ENCODE measurements at places on chromosomes 5 and 9. TPM values are rescaled to one million over a fixed set of nuclear protein-coding genes. Genes with fewer than 3 reads are reported as not detected.

GRCh38 chr9:95785209-95785608 is 90.3 kb upstream of the ERCC6L2 start:
- H3K27me3 ChIP-seq, result no peaks in the 10 kb centered on the region
- H3K4me3 ChIP-seq, result no peak overlapping the region
- no peak for DNase-seq
- no peak overlapping the region for H3K27ac ChIP-seq

GABRB2 gene
- total RNA-seq, result 5.6 TPM

SPINK7 gene
- total RNA-seq, result not detected

DNA sequence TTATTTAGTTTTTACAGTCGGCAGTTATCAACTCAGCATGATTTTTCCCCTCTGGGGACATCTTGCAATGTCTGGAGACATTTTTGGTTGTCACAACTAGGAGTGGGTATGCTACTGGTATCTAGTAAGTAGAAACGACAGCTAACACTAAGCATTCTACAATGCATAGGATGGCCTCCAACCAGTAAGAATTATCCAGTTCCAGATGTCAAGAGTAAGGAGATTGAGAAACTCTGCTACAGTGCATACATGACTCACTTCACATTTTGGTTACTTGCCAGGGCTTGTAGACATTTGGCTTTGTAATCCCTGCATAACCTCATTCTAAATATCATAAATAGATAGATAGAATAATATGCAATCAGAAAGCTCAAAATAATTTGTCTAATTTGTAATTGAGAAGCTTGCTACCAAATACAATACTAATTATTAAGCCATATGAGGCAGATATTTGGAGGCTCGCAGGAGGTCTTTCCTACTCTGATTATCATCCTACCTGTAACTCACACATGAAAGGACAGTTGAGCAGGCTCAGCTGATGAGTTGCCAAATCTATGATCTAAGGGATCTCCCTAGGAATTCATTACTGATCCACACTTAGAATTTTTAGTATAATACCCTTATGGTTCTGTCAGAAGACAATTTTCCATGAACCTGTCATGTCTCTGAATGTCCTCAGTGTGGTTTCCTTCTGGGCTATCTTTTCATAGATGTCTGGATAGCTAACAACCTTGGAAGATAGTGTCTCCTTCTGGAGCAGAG is 346.9 kb upstream of the TLE4 start:
- no peaks in the 10 kb centered on the region for H3K27me3 ChIP-seq
- H3K27ac ChIP-seq, result no peak overlapping the region
- no peaks in the 10 kb centered on the region for H3K4me1 ChIP-seq
- no peak for DNase-seq

DNA sequence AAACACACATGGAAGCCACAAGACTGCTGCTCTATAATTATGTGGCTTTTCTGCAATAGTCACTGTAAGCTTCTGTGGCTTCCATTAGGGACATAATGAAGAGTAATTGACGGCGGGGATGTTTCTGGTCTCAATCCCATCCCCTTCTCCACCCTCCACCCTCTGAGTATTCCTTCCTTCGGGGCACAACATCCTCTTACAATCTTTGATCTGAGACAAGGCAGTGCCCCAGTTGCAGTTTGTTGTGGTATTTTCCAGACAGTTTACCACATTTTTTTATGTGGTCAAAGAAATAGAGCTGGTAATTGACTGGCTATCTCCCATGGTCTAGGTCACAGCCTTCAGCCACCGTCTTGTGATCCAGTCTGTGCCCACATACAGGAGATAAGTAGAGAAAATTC is 277.7 kb downstream of the NR2F1-AS1 start:
- H3K27ac ChIP-seq, result no peak overlapping the region
- no peak for DNase-seq
- no peak overlapping the region for H3K4me3 ChIP-seq
- no peaks in the 10 kb centered on the region for H3K4me1 ChIP-seq
- no peaks in the 10 kb centered on the region for H3K36me3 ChIP-seq
- H3K27me3 ChIP-seq, result no peaks in the 10 kb centered on the region

DNA sequence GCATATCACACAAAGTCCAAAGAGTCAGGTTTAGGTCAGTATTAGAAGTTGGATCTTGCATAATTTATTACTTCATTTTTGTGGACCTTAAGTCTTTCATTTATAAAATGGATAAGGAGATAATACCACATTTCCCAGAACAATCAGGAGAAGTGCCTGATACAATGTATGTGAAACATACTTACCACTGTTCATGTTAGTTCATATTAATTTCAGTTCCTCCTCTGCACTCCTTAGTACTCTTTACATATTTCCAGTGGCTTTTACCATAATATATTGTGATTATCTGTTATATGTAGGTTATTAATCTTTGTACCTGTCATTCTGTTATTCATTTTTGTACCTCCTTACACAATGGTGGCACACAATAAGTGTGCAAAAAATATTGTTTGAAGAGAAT is 214.4 kb downstream of the ARL15 start:
- no peaks in the 10 kb centered on the region for H3K36me3 ChIP-seq
- H3K4me1 ChIP-seq, result no peaks in the 10 kb centered on the region
- H3K27ac ChIP-seq, result no peak overlapping the region
- no peak for DNase-seq
- no peaks in the 10 kb centered on the region for H3K27me3 ChIP-seq

GRCh38 chr5:14869668-14870164 is 1.9 kb downstream of the ANKH start:
- no peaks in the 10 kb centered on the region for H3K36me3 ChIP-seq
- DNase-seq, result no peak
- no peak overlapping the region for H3K4me3 ChIP-seq
- H3K27ac ChIP-seq, result no peak overlapping the region

MYO10 gene
- 38.9 TPM for total RNA-seq

DNA sequence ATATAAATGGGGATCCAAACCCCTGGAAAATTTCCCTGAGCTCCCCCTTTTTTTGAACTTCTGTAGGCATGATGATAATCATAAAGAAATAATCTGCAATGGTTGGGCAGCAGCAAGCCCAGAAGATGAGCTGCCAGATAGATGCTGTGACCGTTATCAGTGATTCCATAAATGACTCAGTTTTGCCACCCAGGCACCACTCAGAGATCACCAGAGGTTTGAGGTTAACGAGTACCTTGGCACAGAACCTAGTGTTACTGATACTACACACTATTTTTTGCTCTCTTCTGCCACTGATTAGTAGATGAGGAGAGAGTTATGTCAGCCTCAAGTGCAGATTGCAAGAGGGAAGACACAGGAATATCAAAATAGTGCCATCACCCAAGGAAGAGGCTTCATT is 199.3 kb upstream of the PTGER4 start:
- DNase-seq, result no peak
- no peak overlapping the region for H3K27ac ChIP-seq
- no peak overlapping the region for H3K4me3 ChIP-seq

DNA sequence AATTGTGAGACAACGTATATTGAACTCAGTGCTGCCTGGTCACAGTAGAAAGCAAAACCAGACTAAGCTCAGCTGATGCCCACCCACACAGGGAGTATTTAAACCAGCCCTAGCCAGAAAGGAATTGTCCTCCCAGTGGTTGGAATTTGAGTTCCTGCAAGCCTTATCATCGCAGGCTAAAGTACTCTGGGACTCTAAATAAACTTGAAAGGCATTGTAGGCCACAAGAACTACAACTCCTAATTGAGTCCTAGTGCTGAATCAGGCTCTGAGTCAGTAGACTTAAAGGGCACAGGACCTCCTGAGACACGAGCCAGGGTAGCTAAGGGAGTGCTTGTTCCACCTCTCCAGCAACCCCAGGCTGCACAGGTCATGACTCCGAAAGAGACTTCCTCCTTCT is 171.4 kb downstream of the MCTP1 start:
- no peaks in the 10 kb centered on the region for H3K4me1 ChIP-seq
- no peaks in the 10 kb centered on the region for H3K27me3 ChIP-seq
- H3K36me3 ChIP-seq, result no peaks in the 10 kb centered on the region
- no peak for DNase-seq
- H3K4me3 ChIP-seq, result no peak overlapping the region

GRCh38 chr5:110441035-110441434 is 285.4 kb downstream of the TMEM232 start:
- no peaks in the 10 kb centered on the region for H3K36me3 ChIP-seq
- H3K4me3 ChIP-seq, result no peak overlapping the region
- no peaks in the 10 kb centered on the region for H3K27me3 ChIP-seq
- H3K27ac ChIP-seq, result no peak overlapping the region
- H3K4me1 ChIP-seq, result peaks cover 14% of the 10 kb centered on the region

DNA sequence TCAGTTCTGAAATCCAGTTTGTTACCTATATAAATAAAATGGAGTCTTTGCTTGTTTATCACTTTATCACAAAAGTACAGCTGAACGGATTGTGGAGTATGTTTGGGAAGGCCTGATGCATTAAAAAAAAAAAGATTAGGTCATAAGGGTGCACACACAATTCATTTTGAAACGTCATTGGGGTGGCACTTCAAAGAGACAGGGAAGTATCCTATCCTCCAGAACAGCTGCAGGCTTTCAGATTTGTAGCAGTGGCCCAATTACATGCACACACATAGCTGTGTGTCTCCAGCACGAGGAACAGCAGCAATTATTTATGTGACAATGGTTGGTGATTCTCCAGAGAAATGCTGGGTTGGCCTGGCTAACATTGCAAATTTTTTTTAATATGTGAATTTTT is 46.8 kb upstream of the FER start:
- H3K36me3 ChIP-seq, result no peaks in the 10 kb centered on the region
- no peaks in the 10 kb centered on the region for H3K4me1 ChIP-seq
- no peaks in the 10 kb centered on the region for H3K27me3 ChIP-seq

DNA sequence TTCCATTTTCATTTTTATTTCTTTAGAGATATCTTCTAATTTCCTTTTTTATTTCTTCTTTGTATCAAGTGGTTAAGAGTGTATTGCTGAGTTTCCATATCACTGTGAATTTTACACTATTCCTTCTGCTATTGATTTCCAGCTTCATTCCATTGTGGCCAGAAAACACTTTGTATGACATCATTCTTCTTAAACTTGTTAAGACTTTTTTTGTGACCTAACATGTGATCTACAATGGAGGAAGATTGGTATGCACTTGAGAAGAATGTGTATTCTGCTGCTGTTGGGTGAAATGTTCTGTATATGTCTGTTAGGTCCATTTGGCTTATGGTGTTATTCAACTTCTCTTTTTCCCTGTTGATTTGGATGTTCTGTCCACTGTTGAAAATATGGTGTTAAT is 274.2 kb upstream of the PUM3 start:
- H3K27me3 ChIP-seq, result no peaks in the 10 kb centered on the region
- no peak for DNase-seq

DNA sequence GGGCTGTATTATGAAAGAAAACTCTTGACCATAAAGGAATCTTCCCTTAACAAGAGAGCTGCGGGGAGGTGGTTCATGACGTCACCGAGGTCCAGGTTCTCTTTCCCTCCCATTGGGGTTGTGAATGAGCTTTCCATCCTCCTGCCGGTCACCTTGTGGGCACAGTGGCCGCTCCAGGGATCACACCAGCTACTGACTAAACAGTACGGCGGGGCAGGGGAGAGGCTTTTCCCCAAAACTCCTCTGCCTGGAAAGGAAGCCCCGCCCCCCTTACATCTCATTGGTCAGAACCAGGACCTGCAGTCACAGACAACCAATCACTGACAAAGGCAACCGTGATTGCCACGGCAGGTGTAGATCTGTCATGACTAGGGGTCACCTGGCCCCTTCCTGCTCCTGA is 35.6 kb downstream of the ROR2 start:
- no peak for DNase-seq
- H3K36me3 ChIP-seq, result no peaks in the 10 kb centered on the region
- H3K27me3 ChIP-seq, result no peaks in the 10 kb centered on the region
- no peak overlapping the region for H3K27ac ChIP-seq
- no peak overlapping the region for H3K4me3 ChIP-seq
- no peaks in the 10 kb centered on the region for H3K4me1 ChIP-seq

CDO1 gene
- 34.3 TPM for total RNA-seq

- H3K27me3 ChIP-seq, result no peaks in the 10 kb centered on the region
- DNase-seq, result no peak
- H3K27ac ChIP-seq, result no peak overlapping the region
- no peak overlapping the region for H3K4me3 ChIP-seq
- no peaks in the 10 kb centered on the region for H3K4me1 ChIP-seq
These were observed 809.8 kb upstream of the NUDT12 start for GRCh38 chr5:104372376-104372775.

- H3K27me3 ChIP-seq, result no peaks in the 10 kb centered on the region
- no peak for DNase-seq
- H3K4me1 ChIP-seq, result no peaks in the 10 kb centered on the region
- H3K36me3 ChIP-seq, result no peaks in the 10 kb centered on the region
These were observed 23.7 kb downstream of the SMIM32 start for GRCh38 chr5:136169218-136169617.

GRCh38 chr5:72844218-72844603 is 27.8 kb downstream of the TNPO1 start:
- H3K4me1 ChIP-seq, result peaks cover 48% of the 10 kb centered on the region
- H3K27me3 ChIP-seq, result no peaks in the 10 kb centered on the region
- no peak overlapping the region for H3K27ac ChIP-seq
- no peak for DNase-seq

- H3K4me3 ChIP-seq, result no peak overlapping the region
- no peak overlapping the region for H3K27ac ChIP-seq
- H3K27me3 ChIP-seq, result no peaks in the 10 kb centered on the region
- H3K36me3 ChIP-seq, result no peaks in the 10 kb centered on the region
These were observed 100.4 kb upstream of the TLE1 start for GRCh38 chr9:81789721-81790120.

- H3K27me3 ChIP-seq, result no peaks in the 10 kb centered on the region
- no peak for DNase-seq
- no peak overlapping the region for H3K27ac ChIP-seq
These were observed 46.4 kb upstream of the SLCO6A1 start for GRCh38 chr5:102545175-102545574.

SLC6A18 gene
- total RNA-seq, result not detected

- DNase-seq, result peak; percentile 23
- no peak overlapping the region for H3K27ac ChIP-seq
- no peaks in the 10 kb centered on the region for H3K4me1 ChIP-seq
- H3K4me3 ChIP-seq, result no peak overlapping the region
- no peaks in the 10 kb centered on the region for H3K36me3 ChIP-seq
These were observed 138.2 kb downstream of the NSG2 start for GRCh38 chr5:174183701-174184100.

DNA sequence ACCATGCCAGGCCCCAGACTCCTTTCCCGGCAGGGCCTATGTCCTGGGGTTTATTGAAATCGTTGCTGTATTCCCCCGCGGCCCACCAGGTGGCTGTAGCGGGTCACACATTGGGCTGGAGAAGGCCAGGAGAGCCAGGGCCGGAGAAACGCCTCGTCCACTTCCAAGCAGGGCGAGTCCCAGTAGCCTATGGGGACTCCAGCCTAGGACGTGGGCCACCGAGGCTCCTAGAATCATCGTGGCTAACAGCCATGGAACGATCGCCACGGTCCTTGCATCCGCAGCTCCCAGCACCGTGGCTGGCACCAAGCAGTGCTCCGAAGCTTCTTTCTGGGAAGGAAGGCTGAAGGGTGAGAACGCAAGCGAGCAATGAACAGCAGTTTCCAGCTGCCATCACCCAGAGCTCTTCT is 87.7 kb downstream of the ENTREP1 start:
- peak; percentile 87 for DNase-seq
- H3K36me3 ChIP-seq, result no peaks in the 10 kb centered on the region
- H3K27me3 ChIP-seq, result no peaks in the 10 kb centered on the region
- H3K4me3 ChIP-seq, result no peak overlapping the region

LECT2 gene
- not detected for total RNA-seq

PCDHB2 gene
- total RNA-seq, result 0.65 TPM

PLAC8L1 gene
- not detected for total RNA-seq

CNTNAP3 gene
- total RNA-seq, result 0.66 TPM

BARHL1 gene
- not detected for total RNA-seq

GRCh38 chr5:76521240-76521758 is 101.9 kb downstream of the F2RL2 start:
- H3K4me1 ChIP-seq, result peaks cover 12% of the 10 kb centered on the region
- no peaks in the 10 kb centered on the region for H3K27me3 ChIP-seq
- H3K4me3 ChIP-seq, result no peak overlapping the region
- DNase-seq, result no peak

TXNDC8 gene
- total RNA-seq, result not detected

Data from adrenal gland (tissue), 19 donors.